ENCODE measurements at places on chromosomes 1 and 21.
A peak's percentile ranks its signal among the peaks of the same experiment; 100 is the strongest.

DNA sequence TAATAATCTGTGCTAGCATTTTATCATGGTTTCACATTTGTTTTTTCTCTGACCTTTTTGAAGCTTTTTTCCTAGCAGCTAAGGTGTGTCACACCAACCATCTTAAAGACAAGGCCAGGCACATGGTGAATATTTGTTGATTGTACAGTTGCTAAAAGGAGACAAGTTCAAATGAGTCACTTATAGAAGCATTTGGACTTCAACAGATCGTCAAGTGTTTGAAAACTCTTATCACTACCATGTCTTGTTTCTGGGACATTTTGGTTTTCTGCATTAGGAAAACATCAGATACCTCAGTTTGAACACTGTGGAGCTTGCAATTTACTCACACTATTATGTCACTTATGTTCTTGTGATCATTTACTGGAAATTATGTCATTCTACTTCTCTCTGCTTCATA, 407.3 kb downstream of the USP25 start:
- DNase-seq = no peak

DNA sequence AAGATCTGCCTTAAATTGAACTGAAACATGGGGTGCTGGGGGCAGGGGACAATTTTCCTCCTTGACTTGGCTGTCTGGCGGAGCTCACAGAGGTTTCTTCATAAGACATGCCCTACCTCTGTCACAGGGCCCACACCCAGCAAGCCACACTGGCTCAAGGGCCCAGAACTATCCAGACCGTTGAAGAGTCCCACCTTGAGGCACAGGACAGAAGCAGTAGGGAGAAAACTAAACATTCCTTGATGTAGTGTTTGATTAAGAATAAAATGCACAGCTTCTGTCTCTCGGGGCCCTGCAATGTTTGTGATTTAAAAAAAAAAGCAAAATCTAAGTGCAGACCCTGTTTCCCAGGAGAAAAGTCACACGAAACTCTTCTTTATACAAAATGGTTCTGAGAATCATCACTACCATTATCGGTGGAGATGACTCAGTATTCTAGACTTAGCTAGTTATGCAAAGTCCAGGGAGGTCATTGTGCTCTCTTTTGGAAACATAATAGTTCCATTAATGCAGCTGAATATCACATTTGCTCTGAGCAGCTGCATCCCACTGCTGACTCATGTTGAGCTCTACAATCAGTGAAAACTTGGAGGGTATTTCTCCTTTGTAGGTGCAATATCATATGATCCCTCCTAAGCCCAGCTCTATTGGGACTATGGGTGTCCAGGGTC, 53.6 kb upstream of the DIRAS3 start:
- DNase-seq = no peak

- no peak for DNase-seq
These were observed 4.2 kb downstream of the ADORA3 start for GRCh38 chr1:111499026-111499785.

GRCh38 chr21:36104317-36105300, 30.3 kb upstream of the CBR3 start:
- DNase-seq = no peak

DNA sequence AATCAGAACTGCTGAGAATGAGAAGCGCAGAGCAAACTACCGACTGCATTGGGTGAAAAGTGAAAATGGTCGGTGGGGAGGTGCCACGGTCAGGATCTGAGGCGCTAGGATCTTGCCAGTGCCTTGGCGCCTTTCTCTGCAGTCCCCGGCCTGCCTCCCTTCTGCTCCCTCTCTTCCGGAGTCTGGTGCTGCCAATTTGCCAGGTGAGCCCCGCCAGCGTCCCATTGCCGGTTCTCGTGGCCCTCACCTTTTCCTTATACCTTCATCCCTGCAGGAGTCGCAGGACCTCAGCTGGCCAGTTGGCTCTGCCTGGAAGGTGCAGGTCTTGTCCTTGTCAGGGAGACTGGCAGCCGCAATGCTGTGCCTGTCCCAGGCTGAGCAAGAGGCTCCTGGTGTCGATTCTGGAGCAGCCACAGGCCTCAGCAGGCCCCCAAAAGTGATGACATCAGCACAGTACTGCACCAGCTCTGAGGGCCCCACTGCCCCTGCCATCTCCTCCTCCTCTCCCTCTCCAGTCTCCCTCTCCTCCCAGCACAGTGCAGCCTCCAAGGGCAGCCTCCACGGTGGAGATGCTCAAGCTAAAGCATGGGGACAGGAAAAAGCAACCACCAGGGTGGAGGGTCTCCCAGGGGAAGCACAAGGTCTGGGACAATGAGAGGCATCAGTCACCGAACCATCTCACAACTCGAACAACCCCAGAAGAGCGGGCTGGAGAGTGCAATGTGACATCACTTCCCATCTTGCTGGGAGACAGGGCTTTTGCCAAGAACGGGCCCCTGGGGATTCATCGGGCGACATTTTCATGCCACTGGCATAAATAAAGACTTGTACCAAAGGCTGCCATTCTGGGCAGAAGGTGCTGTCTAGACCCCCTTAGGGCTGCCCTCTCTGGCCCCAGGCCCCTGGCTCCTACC, 37.1 kb upstream of the H6PD start:
- peak; percentile 55 for DNase-seq

GRCh38 chr21:27802816-27803475, 836.1 kb upstream of the ADAMTS5 start:
- DNase-seq = no peak

All from aorta (tissue), 5 donors.